ENCODE measurements at places on chromosomes 3 and 15.

DNA sequence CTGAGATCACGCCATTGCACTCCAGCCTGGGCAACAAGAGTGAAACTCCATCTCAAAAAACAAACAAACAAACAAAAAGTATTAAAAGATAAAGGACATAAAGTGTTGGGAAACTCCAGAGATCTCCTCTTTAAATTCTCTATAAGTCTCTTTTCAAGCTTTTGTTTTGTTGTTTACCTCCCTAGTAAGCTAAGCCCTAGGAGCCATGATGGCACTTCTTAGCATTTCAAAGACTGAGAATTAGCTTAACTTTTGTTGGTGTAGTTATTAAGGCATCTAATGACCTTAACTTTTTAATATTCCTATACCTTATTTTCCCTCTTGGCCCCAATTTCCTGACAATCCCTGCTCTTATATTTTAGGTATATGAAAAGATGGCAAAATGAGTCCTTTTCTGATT, 157.3 kb downstream of the ZNF609 start:
- no peak for DNase-seq

GRCh38 chr15:47718497-47719437, 1.5 kb downstream of the SEMA6D start:
- no peak for DNase-seq

GRCh38 chr3:25130724-25131520, 297.1 kb upstream of the RARB start:
- no peak for DNase-seq

DNA sequence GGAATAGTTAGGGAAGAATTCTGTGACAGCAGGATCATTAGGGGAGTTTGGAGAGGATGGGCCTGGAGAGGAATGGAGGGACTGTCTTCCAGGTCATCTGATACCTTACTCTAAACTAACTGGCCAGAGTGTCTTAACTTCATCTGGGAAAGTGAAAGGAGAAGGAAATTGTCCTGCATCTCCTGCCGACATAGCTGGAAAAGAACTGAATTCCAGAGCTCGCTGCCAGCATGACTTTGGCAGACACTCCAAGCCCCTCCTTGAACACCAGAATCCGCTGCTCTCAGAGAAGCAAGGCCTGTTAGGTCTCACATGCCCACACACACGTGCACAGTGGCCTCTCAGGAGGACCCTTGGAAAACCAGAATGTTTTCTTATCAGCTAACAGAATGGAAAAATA, 10.5 kb downstream of the ABI3BP start:
- DNase-seq: no peak

DNA sequence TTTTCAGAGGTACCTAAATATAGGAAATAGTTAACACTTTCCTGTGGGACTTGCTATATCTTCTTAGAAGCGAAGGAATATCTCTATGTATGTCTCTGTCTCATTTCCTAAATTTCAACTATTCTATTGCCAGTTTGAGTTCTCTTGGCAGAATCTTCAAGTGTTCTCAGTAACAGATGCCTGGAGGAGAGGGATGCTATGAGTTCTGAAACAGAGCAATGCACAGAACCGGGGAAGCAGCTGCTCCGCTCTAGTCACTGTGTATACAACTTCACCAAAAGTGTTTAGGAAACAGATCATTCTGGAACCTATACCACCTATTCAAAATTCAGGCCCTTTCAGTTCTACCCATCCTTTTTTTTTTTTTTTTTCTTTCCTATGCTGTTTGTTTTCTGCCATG, 144.6 kb downstream of the RORA start:
- DNase-seq: no peak

GRCh38 chr15:96066852-96067495, 263.5 kb upstream of the NR2F2 start:
- DNase-seq: no peak

- DNase-seq: no peak
Observed at GRCh38 chr15:22954798-22955543, 25.2 kb downstream of the CYFIP1 start.

- DNase-seq: no peak
Observed at GRCh38 chr3:194925614-194926013, 239.9 kb downstream of the FAM43A start.

DNA sequence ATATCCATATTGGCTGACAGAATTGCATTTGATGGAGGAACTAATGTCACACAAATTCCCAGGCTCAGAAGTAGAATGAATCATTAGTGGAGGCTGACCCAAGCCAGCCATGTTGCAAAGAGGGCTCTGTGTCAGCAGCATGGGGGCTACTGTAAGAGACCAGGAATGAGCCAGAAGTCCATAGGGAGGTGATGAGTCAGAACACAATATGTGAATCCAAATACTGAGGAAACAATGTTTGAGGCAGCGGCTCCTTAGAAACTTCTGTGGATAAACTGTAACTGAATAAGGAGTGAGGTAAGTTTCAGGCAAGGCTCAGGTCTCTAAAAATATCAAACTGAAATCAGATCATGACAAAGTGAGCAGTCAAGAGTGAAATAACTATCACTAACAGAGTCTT, 170.7 kb downstream of the WDR72 start:
- no peak for DNase-seq

- no peak for DNase-seq
Observed at GRCh38 chr3:126311338-126311978, 45.8 kb downstream of the KLF15 start.

DNA sequence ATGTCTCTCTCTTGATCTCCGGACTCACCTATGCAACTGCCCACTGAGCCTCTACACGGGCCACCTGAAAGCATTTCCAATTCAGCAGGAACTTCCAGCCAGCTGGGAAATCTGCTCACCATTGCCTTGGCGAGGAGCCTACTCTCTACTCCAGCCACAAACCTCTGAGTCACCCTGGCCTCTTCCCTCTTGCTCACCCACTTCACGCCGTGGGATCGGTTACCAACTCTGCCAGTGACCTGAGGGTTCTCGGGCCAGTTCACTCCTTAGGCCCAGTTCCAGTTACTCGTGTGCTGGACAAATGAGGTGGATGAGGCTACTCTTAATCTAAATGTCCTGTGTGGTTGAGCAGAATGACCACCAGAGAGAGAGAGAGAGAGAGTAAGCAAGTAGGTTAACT, 70.1 kb downstream of the CEMIP start:
- DNase-seq: no peak

DNA sequence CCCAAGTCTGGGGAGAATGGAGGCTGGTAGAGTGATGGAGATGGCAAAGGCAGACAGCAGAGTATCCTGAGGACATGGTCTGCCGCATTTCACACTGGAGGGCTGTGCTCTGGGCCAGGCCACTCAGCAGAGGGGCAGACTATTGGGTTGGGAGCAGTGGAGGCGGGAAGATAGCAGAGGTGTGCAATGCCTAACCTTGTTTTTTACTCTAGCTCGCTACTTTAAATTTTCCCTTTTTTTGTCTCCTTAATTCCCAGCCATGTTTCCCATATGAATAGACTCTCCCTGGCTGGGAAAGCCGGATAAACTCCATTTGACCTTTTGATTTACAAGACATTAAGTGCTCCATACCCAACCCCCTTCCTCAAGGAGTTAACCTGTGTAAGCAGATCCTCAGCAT, 33.5 kb upstream of the ST6GAL1 start:
- no peak for DNase-seq

DNA sequence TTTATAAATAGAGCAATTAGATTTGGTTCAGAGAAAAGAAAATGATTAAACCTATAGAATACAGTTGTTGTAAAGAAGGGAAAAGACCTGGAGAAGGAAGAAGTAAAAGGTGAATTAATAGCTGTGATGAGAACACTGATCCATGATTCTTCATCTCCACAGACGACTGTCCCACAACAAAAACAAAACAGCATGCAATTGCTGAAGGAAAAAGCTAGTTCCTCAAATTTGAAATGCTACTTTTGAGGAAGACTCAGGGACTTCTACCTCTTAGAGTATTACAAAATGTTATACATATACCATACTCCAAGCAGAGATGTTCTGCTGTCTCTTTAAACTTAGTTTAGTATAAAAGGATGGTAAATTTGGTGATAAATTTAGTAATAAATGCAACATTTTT, 21.5 kb downstream of the ALCAM start:
- DNase-seq: no peak

DNA sequence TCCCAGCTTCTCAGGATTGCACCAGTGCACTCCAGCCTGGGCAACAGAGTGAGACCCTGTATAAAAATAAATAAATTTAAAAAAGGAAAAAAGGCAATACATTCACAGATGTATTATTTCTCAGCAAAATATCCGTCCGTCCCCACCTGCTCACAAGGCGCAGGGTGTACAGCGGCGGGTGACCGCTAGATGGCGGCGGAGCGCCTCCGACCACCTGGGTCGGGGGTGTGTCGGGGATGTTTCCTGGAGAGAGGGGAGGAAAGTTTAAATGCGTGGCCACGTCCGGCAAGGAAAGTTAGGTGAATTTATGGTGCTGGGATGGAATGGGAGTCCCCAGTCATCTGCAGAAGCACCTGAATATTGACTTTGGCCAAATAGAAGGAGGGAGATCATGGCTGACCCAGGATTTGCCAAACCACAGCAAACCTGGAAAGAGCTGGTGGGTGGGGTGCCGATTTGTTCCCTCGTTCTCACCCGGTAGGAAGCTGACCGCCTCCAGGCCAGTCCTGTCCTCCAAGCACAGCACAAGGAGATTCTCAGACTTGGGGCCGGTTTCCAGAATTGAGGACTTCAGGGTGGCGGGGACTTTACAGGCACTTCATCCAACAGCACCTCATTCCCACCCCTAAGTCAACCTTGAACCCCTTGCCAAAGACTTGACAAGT, 88.3 kb downstream of the TMEM266 start:
- DNase-seq: peak; percentile 41

GRCh38 chr3:4006288-4006687, 207.1 kb downstream of the LRRN1 start:
- no peak for DNase-seq

GRCh38 chr3:114079761-114080160, 23.2 kb downstream of the QTRT2 start:
- DNase-seq: no peak

- no peak for DNase-seq
Observed at GRCh38 chr15:60162251-60162967, 158.3 kb downstream of the FOXB1 start.

DNA sequence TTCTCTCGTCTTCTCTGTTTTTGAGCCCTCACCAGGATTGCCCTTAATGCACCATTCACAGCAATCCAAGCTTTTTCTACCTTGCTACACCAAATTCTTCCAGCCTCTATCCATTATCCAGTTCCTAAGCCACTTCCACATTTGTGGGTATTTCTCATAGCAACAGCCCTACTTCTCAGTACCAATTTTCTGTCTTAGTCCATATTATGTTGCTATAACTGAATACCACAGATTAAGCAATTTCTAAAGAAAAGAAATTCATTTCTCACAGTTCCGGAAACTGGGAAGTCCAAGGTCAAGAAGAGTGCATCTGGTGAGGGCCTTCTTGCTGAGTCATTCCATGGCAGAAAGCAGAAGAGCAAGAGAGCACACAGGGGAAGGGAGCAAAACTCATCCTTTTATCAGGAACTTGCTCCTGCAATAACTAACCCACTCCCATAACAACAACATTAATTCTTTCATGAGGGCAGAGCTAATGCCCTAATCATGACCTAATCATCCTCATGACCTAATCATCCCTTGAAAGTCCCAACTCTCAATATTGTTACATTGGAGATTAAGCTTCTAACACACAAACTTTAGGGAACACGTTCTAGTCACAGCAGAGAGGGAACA, 9.7 kb upstream of the EIF1B start:
- no peak for DNase-seq

DNA sequence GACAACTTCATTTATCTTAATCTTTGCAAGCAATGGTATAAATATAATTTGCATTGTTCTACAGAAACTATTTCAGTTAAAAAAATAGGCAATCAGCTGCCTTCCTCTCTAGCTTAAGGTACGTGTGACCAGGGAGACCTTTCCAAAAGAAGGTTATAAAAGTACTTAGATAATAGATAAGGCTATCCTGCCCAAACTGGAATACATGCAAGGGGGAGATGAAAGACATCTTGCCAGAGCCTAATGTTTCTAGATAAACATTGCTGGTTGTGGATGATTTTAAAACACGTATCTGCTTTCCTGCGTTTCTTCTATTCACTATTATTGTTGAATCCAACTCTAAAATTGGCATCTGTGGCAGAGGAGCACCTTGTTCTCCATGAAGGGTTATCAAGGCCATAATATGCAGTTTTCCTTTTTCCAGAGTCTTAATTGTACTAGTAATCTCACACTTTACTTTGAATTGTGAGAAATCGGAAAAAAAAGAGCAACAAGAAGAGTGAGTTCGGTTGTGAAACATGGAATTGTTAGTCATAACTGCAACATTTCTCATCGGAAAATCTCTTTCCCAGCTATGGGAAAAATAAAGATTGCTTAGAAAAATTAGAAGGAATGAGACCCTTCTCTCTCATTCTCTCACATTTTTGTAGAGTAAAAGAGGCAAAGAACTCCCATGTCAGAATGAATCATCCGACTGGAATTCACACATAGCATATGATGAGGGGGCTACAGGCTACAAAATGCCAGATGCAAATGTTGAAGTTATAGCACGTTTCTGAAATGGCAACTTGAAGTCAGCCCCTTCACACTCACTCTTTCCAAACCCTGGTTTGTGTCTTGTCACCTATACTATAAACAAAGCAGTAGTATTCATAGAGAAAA, 936.1 kb upstream of the NR2F2 start:
- DNase-seq: no peak

- DNase-seq: no peak
Observed at GRCh38 chr15:59283717-59284391, 77.2 kb downstream of the LDHAL6B start.

DNA sequence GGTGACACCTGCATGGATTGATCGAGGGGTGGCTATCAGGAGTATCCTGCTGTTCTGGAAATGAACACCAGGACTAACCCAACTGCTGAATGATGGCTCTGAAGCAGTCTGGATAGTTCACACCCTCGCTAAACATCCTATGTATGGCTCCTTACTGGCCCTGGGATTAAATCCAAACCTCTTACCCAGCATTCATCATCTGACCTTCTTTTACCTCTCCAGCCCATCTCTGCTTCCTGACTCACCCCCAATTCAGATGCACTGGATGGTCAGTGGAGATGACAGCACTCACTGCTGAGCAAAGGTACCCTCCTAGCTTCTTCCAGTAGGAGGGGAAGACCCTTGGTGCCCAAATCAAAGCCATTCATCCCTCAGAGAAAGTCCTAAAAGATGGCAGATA, 235.2 kb upstream of the TRIM42 start:
- no peak for DNase-seq

- no peak for DNase-seq
Observed at GRCh38 chr3:139824864-139825263, 110.1 kb upstream of the CLSTN2 start.

DNA sequence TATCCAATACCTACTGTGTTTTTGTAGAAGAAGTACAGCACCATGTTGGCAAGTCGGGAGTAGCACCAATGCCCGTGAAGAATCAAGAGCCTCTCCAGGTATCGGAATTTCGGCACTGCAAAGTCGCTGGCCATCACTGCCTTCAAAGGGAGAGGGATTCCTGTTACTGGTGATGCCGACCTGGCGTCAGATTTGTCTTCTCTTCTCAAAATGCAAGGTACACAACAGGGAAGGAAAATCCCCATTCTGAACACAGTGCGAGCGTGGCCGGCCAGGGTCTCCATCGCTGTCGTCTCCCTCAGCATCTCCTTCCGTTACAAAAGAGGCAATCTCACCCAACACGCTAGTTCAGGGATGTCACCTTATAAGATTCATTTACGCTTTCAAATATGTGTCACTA, 175.4 kb downstream of the ATP10A start:
- no peak for DNase-seq

GRCh38 chr15:63458026-63458425, 46.4 kb upstream of the USP3 start:
- DNase-seq: no peak
